ENCODE measurements at places on chromosomes 7 and 10.
A peak's percentile ranks its signal among the peaks of the same experiment; 100 is the strongest.

GRCh38 chr7:90347759-90348158 lies 1.2 kb downstream of the GTPBP10 start:
- DNase-seq: no peak

- no peak for DNase-seq
Measured at GRCh38 chr10:11225935-11226334, 208.3 kb downstream of the CELF2 start.

DNA sequence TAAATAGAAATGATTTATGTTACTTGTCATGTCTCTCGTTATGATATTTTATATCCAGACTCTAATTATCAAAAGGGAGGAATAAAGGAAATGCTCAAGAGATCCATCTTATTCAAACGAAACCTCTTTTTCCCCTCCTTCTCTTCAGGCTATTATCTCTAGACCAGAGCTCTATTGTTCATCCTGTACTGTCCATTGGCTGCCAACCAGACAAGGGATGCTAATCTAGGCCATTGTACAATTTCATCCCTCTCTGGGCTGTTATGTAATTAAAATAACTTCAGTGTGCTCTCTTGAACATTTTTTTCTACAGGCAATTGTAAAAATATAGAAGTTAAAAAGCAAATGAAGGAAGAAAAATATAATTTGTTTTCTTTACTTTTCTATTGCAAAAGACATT lies 220.4 kb downstream of the HDAC9 start:
- no peak for DNase-seq

GRCh38 chr7:118573085-118573484 lies 348.6 kb downstream of the ANKRD7 start:
- DNase-seq: no peak

DNA sequence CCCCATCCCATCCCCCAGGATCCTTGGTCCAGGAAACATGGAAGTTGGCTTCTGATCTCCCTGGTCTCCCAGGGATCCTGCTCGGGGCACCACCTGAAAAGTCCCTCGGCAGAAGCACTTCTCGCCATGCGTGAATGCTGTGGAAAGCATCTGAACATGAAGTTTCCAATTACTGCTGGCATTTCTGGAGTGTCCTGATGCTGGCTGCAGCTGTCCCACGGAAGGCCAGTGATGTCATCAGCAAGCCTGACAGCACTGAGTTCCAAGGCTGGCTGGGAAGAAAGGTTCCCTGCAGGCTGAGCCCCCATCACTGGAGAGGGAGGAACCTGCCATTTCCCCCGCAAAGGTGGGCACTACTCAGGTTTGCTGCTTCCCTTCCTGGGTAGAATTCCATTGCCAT lies 71.4 kb downstream of the KCNMA1 start:
- DNase-seq: no peak

GRCh38 chr7:1973321-1974251 lies 259.2 kb downstream of the MAD1L1 start:
- no peak for DNase-seq

- DNase-seq: peak; percentile 64
Measured at GRCh38 chr7:43649755-43650274, 66.9 kb downstream of the STK17A start.

GRCh38 chr7:93015101-93015778 lies 102.5 kb downstream of the SAMD9 start:
- peak; percentile 74 for DNase-seq

- DNase-seq: no peak
Measured at GRCh38 chr7:157679607-157680006, 342.8 kb downstream of the DNAJB6 start.

- no peak for DNase-seq
Measured at GRCh38 chr10:14700546-14700945, 74.2 kb downstream of the FAM107B start.

DNA sequence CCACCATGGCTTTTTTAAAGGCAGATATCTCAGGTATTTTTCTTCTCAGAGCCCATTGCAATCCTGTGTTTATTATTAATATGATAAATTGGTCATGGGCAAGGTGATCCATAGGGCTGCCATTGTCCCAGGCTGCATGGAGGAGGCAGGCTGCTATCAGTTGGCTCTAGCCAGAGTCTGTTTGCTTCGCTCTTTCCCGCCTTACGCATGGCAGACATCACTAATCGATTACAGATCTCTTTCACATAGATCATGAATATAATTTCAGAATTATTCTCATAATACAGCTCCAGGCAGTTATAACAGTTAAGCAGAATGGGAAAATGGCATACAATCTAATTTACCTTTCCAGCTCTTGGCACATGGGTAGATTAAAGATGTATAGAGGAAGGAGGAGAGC lies 30.4 kb upstream of the HABP2 start:
- DNase-seq: no peak

DNA sequence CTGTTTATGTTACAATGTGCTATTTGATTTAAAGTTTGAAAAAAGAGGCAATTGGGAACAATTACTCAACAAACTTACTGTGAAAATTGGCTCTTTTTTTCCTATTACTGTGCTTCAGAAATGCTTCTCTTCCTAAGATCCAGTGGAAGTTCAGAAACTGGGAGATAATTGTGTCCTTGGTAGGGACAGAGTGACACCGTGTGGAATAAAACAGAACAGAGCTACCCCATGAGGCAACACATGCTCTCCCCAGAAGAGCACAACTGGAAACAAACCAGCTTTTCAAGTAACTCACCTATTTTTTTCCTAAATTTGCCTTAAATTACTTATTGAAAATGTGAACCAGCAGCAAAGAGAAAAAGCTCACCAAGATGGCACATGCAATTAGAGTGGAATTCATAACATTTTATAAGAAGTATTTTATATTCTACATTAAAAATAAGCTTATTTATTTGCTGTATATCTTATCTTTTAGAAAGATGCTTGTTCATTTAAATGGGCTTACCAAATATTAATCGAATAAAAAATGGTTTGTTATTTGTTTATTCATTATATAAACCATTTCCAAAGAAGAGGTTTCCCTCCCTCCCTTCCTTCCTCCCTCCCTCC lies 346.1 kb upstream of the ANKRD30A start:
- DNase-seq: peak; percentile 78

DNA sequence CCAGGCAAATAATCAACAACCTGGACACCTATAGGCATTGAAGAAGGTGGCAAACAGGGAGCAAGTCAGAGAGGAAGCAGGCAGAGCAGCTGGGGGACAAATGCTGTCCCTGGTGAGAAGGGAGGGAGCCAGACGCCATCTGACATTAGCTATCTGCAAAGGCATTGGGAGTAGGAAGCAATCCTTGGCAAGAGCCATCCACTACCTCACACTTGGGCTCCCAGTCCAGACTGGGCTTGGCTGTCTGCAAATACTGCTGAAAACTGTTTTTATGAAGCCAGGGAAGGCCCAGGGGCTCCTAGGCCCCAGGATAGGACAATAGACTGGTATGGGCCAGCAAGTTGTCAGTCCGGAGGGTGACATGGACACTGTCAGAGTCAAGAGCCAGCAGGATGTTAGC lies 132.5 kb downstream of the SORBS1 start:
- DNase-seq: no peak

DNA sequence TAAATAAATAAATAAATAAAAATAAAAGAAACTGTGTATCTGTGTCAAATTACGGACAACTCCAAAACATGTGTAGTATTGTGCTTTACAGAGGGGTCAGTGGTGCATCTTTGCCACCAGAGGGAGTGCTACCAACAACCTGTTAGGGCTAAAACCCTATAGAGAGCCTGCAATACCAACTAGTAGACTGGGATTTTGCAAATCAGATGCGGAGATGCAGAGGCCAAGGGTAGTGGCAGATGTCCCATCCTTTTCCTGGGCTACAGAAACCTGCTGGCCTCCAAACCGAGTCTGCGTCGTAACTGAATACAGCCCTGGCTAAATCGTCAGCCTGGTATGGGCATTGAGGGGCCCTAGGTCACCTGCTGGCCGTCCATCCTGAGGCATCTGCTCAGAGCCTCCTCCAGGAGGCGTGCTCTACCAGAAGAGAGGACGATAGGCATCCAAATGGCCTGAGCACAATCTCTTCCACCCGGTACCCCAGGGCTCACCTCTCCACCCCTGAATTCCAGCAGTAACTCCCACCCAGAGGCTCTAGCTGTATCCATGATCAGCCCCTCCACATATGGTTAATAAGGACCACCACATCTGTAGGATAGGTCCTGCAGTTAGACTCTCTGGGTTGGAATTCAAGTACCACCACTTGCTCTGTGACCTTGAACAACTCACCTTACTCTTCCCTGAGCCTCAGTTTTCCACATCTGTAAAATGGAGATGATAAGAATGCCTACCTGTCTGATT lies 6.2 kb upstream of the RRP12 start:
- DNase-seq: peak; percentile 80

DNA sequence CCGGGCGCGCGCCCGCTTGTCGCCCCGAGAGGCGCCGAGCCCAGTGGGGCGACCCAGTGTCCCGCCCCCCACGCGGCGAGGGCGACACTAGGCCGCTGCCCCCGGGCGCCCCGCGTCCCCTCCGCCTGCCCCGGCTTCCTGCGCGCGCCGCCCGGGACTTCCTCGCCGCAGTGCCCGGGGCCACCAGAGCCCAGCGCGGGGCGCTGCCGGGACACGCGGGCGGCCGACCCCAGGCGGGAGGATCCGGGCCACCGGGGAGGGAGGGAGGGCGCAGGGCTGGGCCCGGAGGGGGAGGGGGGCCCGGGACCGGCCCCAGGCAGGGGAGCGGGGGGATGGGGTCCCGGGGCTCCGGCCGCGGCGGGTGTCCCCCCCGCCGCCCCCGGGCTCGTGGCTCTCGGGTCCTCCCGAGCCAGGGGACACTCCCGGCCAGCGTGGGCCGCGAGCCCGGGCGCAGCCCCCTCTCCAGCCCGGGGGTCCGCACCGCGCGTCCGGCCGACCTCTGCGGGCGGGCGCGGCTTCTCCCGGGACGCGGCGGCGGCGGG lies 435 bp upstream of the PWWP2B start:
- no peak for DNase-seq

GRCh38 chr7:110502888-110503465 lies 588.0 kb upstream of the LRRN3 start:
- peak; percentile 62 for DNase-seq

- no peak for DNase-seq
Measured at GRCh38 chr7:39618868-39619267, 4.5 kb upstream of the RALA start.
